ENCODE measurements at places on chromosomes 2 and 18. TPM values are rescaled to one million over a fixed set of nuclear protein-coding genes. Genes with fewer than 3 reads are reported as not detected.

Gene TTN
- 10.3 TPM for total RNA-seq

DNA sequence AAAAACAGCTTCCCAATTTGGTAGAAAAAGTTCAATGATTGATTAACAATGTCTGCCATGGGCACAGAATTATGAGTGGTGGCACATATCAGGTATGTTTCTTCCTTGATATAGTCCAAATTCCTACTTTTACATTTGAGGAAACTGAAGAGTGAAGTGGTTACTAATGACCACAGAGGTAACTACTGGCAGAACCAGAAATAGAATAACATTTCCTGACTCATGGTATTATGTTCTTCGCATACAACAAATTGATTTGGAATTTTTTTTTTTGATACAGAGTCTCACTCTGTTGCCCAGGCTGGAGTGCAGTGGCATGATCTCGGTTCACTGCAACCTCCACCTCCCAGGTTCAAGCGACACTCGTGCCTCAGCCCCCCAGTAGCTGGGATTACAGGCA lies 6.0 kb upstream of the NFE2L2 start:
- DNase-seq: no peak

- no peak for DNase-seq
Observed at GRCh38 chr2:222448748-222449181, 24.4 kb downstream of the SGPP2 start.

DNA sequence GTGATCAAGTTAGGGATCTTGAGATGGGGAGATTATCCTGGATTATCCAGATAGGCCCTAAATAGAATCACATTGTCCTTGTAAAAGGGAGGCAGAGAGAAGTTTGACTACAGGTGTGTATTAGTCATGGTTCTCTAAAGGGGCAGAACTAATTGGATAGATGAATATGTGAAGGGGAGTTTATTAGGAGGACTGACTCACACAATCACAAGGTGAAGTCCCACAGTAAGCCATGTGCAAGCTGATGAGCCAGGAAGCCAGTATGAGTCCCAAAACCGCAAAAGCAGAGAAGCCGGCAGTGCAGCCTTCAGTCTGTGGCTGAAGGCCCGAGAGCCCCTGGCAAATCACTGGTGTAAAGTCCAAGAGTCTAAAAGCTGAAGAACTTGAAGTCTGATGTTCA lies 275.8 kb downstream of the KCNS3 start:
- DNase-seq: no peak

DNA sequence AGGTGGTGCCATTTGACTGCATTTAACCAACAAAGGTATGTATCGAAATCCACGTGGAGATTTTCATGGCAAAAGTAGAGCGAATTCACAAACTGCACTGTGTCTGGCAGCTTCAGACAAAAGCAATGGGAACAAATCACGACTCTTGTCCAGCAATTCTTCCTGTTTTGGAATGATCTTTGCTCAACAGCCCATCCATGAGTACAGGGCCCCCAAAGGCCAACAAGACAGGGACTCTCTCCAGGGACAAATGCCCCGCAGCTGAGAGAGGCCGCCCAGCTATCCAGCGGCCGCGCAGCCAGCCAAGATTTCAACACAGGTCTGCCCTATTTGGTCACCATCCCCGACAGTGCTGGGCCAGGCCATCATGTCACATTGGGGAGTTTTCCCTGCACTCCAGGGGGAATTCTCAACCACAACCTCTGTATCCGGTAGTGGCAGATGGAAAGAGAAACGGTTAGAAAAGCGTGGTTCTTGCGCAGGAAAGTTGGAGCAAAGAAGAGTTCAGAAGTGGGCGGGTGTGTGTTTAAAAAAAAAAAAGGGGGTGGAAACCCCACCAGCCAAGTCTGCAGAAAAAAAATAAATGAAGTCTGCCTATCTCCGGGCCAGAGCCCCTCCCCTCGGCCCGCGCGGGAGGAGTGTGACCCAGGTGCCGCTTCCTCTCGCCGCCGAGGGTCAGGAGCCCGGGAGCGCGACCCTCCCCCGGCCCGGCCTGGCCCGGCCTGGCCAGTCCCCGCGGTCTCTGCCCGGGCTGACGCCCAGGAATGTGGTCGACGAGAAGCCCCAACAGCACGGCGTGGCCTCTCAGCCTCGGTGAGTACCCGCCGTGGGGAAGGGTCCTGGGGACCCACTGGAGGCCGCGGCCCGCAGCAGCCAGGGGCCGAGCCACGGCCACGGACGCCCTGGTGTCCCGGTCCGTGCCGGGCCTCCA lies at the start of gene GYPC:
GYPC (plus strand) TSS at position 659 of the 931 bp plus-strand sequence; CDS start at position 765, 106 bp downstream.
- no peak for DNase-seq

- no peak for DNase-seq
Observed at GRCh38 chr2:124485659-124486058, 460.6 kb downstream of the CNTNAP5 start.

DNA sequence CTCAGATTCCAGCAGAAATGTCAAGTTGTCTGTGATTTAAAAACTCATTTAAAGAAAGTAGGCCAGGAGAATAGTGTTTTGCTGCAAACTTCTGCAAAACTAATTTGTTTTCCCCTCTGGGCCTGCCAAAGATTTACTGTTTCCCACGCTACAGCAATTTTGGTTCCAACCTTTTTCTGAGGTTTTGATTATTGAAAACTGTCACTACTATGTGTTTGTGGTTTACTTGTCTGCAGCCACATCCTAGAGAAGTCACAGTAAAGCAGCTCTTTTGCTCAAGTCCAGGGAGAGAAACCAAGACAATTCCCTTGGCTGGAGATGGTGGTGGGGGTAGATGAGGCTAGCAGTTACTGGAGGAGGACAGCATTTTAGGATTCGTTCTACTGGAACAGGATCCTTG lies 12.8 kb downstream of the IL1R2 start:
- DNase-seq: no peak

DNA sequence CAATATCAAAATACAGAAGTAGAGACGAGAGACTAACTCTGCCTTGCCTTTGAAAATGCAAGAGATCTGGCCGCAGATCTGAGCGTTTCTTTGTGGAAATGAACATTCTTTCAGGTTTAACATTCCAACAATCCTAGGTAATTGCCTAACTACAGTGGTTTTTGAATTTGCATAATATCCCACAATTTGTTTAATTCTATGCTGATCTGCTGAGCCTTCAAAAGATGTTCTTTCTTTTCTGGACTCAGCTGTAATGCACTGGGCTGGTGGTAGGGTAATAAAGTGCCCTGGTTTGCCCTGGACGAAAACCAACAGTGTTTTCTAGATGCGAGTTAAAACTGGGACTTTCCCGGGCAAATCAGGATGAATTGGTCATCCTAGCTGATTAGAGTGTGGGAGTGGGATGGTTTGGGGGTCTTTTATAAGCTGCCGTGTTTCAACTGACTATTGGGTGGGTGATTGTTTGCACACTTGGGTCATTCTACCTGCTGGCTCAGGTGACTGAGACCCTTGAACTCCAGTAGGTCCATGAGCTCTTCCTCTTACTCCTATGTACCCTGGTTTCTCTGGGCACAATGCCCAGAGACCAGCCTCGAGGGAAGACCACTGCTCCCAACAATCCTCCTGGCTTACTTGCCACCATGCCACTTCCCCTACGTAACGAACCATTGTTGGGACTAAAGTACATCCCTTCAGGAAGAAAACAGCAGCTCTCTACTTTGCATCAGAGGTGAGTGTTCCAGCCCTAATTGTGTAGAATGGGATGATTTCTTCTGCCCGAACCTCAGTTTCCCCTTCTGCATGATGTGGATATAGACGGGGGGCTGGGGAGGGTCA lies 3.4 kb upstream of the PAX8 start:
- no peak for DNase-seq

DNA sequence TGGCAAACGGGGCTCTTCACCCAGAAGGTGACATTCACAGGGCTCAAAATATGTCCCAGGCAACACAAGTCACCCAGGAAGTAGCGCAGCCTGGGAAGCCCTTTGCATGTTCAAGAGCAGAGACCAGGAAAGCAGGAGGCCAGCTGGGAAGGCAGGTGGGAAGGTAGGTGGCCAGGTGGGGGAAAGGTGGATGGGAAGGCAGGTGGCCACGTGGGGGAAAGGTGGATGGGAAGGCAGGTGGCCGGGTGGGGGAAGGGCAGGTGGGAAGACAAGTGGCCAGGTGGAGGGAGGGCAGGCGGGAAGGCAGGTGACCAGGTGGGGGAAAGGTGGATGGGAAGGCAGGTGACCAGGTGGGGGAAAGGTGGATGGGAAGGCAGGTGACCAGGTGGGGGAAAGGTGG lies 102.7 kb downstream of the ZNF516 start:
- DNase-seq: no peak

Data from prostate gland (tissue), 2 donors.